Activated CD4-positive, alpha-beta memory T cell treated with anti-CD3 and anti-CD28 coated beads for 36 hours (primary cell): ENCODE measurements at places on chromosomes 7 and 10. TPM values are rescaled to one million over a fixed set of nuclear protein-coding genes. Genes with fewer than 3 reads are reported as not detected.

GRCh38 chr7:75042286-75042685 is 31.3 kb downstream of the RCC1L start:
- DNase-seq: no peak

GRCh38 chr7:157476654-157477549 is 140.1 kb downstream of the DNAJB6 start:
- DNase-seq: no peak

DNA sequence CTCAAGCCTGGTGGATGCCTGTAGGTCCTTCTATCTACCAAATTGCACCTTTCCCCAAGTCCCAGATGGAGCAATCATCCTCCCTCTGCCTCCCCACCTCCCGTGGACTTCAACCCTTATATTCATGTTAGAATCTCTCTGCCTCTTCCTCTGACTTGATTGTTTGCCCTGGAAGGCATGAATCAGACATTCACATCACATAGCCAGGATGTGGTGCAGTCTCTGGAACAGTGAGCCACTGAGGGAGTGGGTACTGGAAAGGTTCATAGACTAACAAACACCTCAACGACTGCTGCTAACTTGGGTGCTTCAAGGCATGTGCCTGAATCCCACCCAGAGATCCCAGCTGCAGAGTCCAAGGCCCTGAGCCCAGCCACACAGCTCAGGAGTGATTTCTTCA is 494.0 kb downstream of the TNS3 start:
- no peak for DNase-seq

GRCh38 chr7:80060218-80060806 is 74.3 kb upstream of the GNAI1 start:
- no peak for DNase-seq

TMEM130 gene
- total RNA-seq: not detected

- no peak for DNase-seq
Observed at GRCh38 chr10:44965651-44966097, 6.1 kb downstream of the RASSF4 start.

ATOH7 gene
- not detected for total RNA-seq

MYPN gene
- total RNA-seq: 0.05 TPM
